ENCODE measurements at places on chromosomes 11 and 22.
A peak's percentile ranks its signal among the peaks of the same experiment; 100 is the strongest.

DNA sequence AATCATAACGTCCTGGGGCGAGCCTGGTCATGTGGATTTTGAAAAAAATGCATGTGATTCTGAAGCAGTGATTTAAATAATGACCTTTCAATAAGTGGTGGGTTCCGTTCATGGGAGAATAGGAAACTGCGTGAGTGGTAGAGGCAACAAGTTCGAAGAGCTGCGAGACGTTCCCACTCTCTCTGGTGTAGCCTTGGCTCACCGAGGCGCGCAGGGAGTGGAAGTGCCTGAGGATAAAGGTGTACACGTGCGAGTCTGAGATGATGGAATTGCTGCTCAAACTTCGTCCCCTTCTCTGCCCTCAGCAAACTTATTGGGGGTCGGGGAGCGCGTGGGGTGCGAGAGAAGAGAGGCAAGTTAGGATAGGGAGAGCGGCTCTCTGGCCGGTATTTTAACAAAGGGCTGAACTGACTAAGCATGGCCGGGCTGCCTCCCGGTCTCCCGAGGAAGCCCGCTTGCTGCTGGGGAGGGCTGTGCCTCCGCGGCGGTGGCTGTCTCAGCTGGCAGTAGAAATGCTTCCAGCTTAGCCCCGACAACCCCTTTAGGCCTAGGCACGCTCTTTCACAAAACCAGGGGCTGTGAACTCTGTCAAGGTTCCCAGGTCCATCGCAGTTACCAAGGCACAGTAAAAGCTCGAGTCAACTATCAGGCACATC is 875 bp upstream of the STT3A start:
- DNase-seq: no peak

GRCh38 chr11:118434553-118435289 is 1.6 kb upstream of the KMT2A start:
- peak; percentile 69 for DNase-seq

- DNase-seq: no peak
These were observed 6.4 kb downstream of the PCNX3 start for GRCh38 chr11:65622011-65622410.

GRCh38 chr11:131025020-131025419 is 108.7 kb upstream of the SNX19 start:
- DNase-seq: no peak

DNA sequence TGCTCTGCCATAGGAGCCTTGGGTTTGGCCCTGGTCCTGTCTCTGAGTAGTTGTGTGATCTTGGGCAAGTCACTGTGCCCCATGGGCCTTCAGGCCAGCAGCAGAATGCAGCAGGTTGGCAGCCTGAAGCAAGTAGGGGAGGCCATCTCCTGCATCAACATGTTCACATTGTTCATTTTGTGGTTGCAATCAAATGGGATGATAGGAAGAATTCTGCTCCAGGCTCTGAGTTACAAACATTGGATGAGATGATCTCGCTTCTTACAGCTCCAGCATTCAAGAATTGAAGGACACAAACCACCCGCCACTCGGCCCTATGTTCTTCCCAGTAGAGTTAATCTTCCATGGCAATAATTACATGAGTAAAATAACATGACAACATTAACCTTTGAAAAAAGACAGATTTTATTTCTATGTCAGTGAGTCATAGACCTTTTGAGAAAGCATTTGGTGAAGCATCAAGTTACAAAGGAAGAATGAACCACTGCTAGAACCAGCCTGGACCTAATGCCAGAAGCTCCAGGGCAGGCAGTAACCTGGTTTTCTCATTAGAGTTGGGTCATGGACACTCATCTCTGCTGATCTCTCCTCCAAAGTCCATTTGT is 308.3 kb upstream of the NCAM1 start:
- DNase-seq: no peak

DNA sequence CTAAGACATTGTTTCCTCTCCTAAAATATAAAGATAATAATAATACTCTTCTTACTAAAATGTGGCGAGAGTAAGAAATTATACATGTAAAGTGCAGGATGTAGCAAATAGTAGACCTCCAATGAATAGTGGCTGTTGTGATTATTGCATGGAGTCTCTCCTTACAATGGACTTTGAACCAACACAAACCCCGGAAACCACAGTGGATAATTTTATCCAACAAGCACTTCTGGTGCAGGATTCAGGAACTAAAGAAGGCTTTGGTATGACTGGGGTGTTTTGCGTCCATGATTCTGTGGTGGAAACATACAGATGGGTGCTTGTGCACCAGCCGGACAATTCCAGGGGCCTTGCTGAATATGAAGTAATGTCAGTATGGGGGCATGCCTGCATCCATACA is 146.4 kb upstream of the UBASH3B start:
- DNase-seq: no peak

DNA sequence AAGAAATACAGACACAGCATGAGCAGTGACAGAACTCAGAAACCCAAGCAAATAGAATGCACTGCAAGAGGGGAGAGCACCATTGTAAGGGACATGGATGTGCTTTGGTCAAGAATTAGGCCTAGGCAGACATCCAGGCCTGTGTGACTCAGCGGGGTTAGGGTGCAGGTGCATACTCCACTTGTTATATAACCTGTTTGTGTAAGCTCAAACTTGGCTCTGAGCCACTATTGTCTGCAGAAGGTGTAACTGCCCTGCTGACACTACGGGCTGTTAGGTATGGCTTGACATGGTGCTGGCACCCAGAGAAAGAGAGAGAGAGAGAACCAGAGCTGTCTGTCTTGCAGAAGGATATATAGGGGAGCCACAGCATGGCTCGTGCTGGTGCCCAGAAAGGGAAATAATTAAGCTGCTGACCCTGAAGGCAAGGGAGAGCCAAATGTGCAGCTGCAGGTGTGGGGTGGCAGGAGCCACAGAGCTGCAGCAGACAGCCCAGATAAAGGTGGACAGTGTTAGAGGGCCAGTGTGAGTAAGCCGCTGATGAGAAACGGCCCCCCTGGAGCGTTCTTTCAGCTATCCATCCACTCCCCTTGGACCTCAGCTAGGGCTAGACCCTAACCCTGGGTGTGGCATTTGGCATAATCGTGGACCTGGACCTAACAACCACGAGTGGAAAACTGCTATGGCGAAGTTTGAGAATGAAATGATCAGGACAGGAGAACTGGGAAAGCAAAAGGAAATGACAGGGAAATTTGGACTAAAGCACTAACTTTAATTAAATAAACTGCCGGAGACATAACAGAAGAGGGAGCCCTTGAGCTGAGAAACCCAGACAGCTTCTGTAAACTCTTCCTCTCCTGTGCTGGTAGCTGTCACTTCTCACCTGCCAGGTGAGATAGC is 253.0 kb upstream of the CCDC179 start:
- DNase-seq: no peak

DNA sequence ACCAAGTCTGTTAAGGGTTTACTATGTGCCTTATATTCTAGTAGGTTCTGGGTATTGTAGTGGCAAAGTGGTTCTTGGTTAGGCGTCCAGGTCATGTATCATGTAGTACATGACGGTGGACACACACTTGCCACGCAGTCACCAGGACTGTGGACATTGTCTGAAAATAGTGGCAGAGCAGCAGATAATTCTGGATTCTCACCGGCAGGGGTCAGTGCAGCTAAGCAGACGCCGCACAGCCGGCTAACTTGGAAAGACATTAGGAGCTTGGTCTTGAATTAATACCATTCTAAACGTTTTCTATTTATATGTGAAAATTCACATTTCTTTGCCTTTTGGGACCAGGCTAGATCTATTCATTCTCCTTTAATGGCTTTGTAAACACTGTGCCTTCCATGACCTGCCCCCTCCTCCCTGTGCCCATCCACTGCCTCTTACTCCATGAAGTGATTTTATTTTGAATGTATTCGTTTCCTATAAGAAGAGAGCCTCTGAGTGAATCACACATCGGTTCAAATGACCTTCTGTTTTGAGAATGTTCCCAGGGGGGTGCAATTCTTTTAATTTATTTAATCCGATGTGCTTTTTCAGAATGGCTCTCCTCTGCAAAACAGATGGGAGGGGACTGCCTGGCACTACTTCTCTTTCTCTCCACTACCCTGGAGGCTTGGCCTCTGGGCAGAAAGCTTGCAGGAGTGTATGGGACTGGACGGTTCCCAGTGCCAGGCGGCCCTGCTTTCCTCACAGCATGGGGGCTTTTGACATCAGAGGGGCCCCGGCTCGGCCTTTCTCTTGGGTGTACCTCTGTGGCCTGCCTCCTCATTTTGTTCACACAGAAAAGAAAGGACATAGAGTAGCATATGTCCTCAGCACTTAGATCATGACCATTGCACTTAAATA is 378.0 kb downstream of the NTM start:
- DNase-seq: no peak

DNA sequence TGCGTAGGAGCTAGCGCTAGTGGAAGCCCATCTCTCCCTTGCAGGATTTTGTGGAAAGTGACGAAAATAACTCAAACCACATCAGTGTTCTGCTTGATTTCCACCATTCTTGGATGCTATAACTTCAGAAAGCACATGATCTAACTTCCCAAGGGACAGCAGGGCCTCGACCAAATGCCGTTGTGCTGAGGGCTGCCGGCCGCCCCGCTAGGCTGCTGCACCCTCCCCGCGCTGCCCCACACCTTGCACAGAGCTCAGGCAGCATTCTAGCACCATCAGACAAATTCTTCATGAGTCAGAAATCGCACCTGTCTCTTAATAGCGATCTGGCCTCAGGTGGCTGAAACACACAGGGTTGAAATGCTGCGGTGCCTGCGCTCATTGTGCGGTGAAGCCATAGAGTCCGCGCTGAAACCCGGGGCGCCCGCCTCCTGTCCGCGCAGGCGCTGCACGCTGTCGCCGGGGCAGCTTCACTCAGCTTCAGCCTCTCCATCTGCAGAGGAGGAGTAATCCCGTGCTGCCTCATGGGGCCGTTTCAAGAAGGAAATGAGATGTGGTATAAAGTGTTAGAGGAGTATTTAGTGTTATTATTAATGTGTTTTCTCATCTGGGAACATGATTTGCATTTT is 59.2 kb upstream of the B3GAT1 start:
- DNase-seq: no peak

GRCh38 chr11:55481416-55481815 is 72.9 kb upstream of the OR4C15 start:
- no peak for DNase-seq

GRCh38 chr11:75493626-75494025 is 32.1 kb downstream of the GDPD5 start:
- DNase-seq: no peak

- no peak for DNase-seq
These were observed 30.0 kb downstream of the PARVG start for GRCh38 chr22:44210722-44211121.

GRCh38 chr11:9139628-9140357 is 48.4 kb upstream of the SCUBE2 start:
- DNase-seq: no peak

DNA sequence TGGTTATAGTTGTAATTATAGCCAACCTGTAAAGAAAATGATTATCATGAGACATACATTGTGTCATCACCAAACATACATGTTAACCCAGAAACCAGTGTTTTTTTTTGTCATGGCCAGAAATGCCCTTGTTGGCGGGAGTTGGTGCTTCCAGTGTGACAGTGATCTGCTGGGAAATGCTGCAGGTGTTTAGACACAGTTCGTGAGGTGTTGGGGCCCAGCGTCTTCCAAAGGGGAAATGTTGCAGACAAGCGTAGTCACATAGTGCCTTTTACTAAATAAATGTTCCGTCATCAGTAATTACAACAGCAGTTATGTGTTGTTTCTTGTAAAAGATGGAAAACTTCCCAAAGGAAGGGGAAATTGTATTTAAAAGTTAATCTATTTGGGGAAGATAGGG is 92.6 kb upstream of the GAL start:
- no peak for DNase-seq

DNA sequence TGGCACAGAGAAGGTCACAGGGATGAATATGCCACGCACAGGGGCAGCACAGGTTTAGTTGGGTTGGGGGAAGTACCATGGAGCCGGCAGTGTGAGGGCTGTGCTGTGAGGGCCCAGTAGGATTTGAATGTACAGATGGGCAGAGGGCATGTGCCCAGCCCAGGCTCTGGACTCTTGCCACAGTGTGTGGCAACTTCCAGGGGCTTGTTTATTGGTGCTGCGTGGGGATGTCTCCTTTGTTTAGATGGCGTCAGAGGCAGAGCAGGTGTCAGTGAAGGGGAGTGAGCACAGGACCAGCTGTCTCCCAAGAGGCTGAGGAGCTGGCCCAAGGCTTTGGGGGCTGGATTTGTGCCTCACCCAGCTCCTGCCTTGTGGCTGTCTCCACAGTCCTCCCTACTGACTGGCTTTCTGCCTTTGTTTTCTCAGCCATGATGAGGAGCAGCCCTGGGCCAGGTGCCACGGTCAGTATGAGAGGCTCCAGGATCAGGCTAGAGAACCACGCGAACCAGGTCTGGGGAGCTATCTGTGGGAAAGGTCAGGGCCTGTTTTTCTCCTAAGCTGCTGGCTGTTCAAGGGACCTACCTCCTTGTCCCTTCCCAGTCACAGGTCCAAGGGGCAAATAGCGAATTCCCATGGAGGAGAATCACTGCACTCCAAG is 21.9 kb downstream of the SUN2 start:
- DNase-seq: no peak

DNA sequence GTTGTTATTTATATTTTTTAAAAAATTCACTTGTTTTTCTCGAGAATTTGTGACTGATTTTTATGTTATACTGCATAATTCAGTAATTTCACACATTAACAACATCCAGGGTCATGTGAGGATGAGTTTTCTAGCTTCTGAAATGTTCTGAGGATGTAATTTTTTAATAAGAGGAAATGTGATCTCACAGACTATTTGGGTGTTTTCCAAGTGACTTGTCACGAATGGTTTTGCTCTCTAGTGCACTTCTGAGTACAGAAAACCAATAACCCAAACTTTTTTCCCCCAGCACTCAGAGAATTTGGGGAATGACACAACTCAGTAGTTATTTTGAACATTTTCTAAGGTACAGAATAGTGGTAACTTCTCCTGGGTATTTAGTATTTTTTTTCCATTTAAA is 821.1 kb upstream of the ARHGAP42 start:
- DNase-seq: no peak

GRCh38 chr11:1906611-1907423 is 12.7 kb upstream of the TNNT3 start:
- DNase-seq: no peak

- DNase-seq: no peak
These were observed 2.0 kb downstream of the SELENOM start for GRCh38 chr22:31105282-31105929.

GRCh38 chr11:122342089-122342744 is 226.2 kb upstream of the BLID start:
- no peak for DNase-seq

DNA sequence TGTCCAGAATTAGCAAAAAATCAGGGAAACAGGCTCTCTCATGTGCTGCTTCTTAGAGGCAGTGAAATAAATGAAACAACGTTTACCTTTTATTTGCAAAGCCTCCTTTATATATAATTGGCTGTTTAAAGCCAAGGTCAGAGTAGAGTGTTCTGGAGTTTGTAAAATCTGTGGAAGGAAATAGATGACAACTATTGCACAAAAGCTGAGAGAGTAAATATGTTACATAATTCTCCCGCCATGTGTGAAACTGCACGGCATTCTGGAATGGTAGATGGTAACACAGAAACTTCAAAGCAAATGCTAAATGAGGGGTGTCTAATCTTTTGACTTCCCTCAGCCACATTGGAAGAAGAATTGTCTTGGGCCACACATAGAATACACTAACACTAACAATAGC is 51.5 kb upstream of the FGF3 start:
- DNase-seq: no peak

Measured in CD8-positive, alpha-beta memory T cell (primary cell).